CD8-positive, alpha-beta memory T cell (primary cell): ENCODE measurements at places on chromosomes 12 and 14.

- DNase-seq, result no peak
These were observed 6.5 kb upstream of the TBX3 start for GRCh38 chr12:114690267-114691135.

DNA sequence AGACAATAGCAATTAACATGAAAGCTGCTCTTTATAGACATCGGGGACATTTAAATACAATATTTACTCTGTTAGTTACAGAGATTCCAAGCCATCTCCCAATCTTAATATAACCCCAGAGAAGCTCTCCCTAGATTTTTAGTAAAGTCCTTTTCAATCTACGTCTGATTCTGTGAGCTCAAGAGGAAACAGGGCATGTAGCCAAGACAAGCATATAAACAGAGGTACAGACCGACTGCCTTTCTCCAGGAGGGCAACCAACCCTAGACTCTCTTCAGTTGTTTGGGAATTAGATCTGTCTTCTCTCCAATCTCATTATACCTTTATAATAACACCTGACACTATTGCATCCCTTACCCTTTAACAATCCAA is 57.4 kb downstream of the TMTC1 start:
- no peak for DNase-seq

- DNase-seq, result no peak
These were observed 47.4 kb upstream of the C14orf180 start for GRCh38 chr14:104532191-104532555.

DNA sequence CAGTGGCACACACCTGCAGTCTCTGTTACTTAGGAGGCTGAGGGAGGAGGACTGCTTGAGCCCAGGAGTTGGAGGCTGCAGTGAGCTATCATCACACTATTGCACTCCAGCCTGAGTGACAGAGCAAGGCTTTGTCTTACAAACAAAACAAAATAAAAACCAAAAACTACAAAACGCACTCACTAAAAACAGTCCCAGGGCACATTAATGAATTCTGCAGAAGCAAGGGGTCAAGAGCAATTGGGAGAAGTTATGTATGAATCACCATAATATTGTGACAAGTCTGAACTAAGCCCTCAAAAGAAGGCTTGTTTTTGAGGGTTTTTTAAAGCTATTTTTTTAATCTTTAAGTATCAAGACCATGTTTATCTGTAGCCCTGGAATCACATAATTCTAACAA is 201.1 kb downstream of the MED13L start:
- no peak for DNase-seq

- no peak for DNase-seq
These were observed 128.6 kb upstream of the PARP11 start for GRCh38 chr12:4001841-4002240.

DNA sequence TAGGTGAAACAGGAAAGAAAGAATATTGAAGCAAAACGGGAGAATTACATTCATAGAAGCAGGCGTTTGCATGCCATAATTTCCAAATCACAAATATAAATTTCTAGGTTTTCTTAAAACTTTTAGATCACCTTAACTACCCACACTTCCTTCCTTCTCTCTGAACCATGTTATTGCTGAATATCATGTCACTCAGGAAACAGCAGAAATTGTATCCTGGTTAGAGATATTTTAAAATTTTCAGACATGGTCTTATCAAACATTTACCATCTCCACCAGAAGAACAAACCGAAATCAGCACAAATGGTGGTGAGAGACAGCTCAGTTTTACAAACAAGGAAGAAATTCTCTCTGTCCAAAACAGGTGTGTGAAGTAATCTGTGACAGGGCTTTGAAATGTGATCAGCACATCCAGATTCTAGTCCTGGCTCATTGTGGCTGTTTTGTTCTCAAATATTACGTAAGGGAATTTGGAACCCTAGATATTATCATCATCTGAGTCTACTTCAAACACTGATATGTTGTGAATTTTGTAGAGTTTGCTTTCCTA is 16.3 kb downstream of the TESPA1 start:
- DNase-seq, result no peak

DNA sequence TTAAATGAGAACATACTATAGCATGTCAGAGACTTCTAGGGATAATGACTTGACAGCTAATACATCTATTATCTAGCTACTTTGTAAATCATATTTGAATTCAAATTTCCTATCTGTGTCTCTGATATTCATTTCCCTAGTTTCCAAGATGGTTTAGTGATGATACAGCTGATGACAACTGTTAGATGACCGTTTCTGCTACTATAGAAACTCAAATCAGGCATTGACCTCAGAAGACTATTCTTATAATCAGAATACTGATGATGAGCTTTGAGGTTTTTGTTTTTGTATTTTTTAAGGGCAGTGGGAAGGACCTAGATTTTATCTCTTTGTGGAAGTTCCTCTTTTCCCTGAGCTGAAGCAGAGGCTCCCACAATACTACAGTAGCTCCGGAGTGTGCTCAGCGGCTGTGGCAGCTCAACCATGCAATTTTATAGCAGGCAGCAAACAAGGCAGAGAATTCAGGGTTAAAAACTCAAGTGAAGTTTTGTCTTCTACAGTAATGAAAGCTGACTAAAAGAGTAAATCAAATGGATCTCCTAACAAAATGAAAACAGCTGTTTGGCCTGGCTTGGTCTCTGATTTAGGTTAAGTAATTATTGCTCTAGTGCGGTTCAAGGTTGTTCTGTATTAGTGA is 145.1 kb downstream of the SLC25A21 start:
- DNase-seq, result no peak

DNA sequence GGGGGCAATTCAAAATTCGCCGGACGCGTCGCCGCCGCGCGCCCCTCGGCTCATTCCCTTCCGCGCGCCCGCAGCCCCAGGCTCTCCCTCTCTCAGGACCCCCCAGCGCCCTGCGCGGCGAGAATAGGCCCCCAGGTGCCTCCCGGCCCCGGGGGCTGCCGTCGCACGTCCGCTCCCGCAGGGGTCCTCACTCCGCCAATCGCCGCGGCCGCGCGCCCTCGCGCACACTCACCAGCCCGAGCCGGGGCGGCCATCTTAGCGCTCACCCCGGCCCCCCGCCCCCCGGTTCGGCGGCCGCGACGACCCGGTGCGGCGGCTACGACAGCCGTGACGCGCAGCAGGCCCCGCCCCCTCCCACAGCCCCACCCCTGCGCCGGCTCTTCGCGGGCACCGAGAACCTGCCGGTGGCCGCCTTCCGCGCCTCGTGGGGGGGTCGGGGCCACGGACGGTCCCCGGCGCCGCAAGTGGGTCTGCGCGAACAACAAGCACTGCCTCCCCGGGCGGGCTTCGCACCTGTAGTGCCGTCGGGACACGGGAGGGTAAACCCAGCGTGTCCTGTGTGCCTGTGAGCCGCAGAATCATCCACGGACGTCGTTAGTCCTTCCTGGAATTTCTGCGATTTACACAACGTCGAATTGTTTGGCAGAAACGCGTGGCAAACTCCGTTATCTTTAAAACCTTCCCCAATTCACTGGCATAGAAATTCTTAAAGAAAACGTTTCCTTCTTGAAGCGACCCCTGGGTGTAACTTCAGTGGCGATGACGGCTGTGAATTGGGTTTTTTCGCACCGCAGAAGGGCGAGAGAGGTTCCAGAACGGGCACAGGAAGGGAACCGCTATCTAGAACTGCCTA is 2.5 kb downstream of the USP44 start:
- peak; percentile 82 for DNase-seq

- no peak for DNase-seq
These were observed 140.1 kb upstream of the CPSF6 start for GRCh38 chr12:69099201-69099837.
